ENCODE measurements at places on chromosomes 11 and 22.

GRCh38 chr22:22076361-22076760 is 93.8 kb upstream of the TOP3B start:
- DNase-seq = no peak

GRCh38 chr11:1694064-1694845 is 2.7 kb upstream of the KRTAP5-6 start:
- DNase-seq = peak; percentile 68

DNA sequence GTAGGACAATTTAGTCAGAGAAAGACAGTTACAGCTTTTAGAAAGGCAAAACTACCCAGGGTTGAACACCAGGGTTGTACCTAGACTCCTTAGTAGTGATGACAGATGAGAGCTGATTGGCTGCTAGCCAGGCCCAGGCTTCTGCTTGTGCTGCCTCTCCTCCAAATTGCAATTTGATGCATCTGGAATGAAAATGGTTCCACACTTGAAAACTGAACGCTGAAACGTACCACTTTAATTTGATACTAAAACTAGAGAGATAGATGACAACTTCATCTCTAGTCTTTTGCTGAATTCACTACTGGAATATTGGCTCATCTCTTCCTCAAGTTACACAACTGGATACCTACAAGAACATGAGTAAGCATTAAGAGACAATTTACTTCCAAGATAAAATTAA is 19.2 kb upstream of the FNBP4 start:
- no peak for DNase-seq

GRCh38 chr11:11978792-11979487 is 29.5 kb downstream of the DKK3 start:
- DNase-seq = peak; percentile 41

DNA sequence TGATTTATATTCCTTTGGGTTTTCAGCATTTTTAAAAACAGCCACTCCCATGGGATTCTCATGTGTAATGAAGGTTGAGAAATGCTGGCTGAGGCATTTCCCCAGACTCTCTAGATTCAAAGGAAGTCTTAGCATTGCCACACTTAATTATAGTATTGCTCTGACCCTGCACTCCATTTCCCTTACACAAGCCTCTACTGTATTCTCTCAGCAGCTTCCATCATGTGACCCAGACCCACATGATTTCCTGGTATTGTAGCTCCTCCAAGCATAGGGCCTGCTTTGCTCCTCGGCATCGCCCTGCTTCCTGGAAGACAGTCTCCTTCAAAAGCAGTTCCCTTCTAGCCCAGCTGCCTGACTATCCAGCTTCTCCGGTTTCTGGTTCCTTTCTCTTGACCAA is 261.5 kb downstream of the LARGE1 start:
- DNase-seq = no peak

GRCh38 chr11:113796663-113797259 is 17.2 kb downstream of the CLDN25 start:
- peak; percentile 40 for DNase-seq

DNA sequence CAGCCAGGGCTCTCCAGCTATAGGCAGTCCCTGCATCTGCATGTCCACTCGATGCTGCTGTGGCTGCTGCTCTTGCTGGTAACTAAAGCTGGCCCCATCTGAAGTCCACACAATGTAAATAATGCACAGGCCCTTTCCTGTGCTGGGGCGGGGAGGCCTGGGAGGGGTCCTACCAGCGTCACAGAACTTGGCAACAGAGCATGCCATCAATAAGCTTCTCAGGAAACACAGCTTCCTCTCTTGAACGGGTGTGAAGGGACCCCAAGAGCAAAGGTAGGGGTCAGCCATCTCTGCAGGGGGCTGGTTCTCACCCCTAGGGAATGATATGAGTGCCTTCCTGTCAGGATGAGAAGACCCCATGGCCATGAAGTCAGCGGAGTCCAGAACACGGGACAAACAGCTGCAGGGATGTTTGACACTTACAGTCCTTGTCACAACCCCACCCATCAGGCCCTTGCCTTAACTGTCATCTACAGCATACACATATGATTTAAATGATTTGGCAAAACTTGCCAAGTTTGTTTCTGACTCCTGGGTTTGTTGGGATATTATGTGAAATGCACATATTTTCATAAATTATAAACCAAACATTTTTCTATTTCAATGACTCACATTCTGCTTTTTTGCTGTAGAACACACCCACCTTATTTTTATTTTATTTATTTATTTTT is 39.1 kb upstream of the LYVE1 start:
- DNase-seq = no peak

DNA sequence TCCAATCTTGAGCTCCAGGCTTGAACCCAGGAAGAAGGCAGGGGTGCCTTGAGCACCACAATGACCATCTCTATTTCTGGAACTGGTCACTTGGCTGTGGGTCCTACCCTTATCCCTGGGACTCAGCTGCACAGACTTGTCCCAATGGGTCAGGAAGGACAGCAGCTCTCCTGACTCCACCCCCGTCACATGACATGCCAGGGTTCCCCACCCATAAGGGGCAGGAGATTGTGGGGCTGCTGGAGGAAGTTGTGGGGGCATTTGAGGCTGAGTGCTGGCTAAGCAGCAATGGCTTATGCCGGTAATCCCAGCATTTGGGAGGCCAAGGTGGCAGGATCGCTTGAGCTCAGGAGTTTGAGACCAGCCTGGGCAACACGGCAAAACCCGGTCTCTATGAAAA is 56.2 kb downstream of the NFAM1 start:
- no peak for DNase-seq

- no peak for DNase-seq
These were observed 39.7 kb upstream of the TTLL12 start for GRCh38 chr22:43226377-43227238.

DNA sequence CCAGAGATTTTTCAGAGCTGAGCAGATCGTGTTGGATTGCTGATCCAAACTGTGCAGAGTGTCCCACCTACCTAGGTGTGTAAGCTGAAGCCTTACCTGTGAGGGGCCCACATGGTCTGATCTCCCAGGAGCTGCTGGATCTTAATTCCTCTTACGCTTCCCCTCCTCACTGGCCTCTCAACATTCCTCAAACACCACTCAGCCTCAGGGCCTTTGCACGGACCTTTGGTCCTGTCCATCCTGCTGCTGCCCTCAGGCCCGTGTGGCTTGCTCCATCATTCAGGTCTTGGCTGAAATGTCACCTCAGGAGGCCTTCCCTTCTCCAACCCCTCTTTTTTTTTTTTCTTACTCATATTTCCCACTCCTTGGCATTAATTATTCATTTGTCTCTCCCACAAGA is 21.1 kb upstream of the RAB1B start:
- DNase-seq = no peak

GRCh38 chr22:22235558-22235957 is 9.0 kb upstream of the VPREB1 start:
- DNase-seq = no peak

DNA sequence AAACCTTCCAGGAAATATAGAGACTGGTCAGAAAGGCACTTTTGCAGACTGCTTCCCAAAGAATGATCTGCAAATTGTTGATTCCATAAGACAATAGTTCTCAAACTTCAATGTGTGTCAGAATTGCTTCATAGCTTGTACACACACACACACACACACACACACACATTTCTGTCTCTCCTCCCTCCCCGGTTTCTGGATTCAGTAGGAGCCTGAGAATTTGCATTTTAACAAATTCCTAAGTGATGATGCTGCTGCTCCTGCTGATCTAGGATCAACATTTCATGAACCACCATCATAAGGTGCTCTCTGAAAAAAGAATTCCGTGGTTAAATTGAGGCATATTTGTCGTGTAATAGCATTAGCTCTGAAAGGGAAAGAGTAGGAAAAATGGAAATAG is 35.3 kb upstream of the FZD4 start:
- peak; percentile 51 for DNase-seq

DNA sequence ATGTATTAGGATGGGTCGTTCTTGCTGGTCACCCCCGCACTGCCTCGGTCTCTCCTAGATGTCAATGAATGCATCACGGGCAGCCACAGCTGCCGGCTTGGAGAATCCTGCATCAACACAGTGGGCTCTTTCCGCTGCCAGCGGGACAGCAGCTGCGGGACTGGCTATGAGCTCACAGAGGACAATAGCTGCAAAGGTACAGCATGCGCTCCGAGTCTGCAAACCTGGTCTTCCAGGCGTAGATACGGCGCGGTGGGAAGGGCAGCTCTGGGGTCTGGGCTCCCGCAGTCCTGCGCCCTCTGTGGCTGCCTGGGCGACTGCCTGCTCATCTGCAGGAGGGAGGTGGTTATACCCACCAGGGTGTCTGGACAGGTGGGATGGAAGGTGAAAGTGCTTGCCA is 31.0 kb downstream of the FBLN1 start:
- DNase-seq = no peak

DNA sequence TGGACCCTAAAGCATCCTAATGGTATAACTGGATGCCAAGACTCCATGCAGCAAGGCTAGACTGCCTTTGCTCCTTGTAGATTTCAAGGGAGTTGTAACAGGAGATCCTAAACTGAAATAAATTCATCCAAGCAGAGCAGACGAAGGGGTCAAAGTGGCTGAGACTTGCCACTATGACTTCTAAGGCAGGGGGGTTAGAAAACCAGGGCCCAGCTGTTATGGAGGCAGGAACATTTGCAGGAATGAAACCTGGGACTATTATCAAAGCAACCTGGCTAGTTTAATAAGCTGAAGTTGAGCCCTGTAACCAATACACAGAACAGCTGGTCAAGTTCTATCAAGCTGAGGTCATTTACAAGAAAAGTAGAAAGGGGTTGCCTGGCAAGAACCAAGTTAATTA is 122.2 kb upstream of the TRPC6 start:
- no peak for DNase-seq

GRCh38 chr22:19896665-19897355 is 42.1 kb upstream of the GNB1L start:
- no peak for DNase-seq

GRCh38 chr11:20002312-20003216 is 157.7 kb downstream of the DBX1 start:
- DNase-seq = no peak

GRCh38 chr11:26088391-26088790 is 243.5 kb upstream of the ANO3 start:
- peak; percentile 82 for DNase-seq

- no peak for DNase-seq
These were observed 101.8 kb upstream of the SORL1-AS1 start for GRCh38 chr11:121554552-121554951.

GRCh38 chr11:117095284-117096161 is 2.7 kb downstream of the SIK3 start:
- DNase-seq = peak; percentile 56

- DNase-seq = no peak
These were observed 51.7 kb upstream of the FBXO3 start for GRCh38 chr11:33825854-33826560.

GRCh38 chr11:33819278-33820035 is 45.1 kb upstream of the FBXO3 start:
- no peak for DNase-seq

- no peak for DNase-seq
These were observed 227.3 kb upstream of the ARHGAP42 start for GRCh38 chr11:100459811-100460210.

DNA sequence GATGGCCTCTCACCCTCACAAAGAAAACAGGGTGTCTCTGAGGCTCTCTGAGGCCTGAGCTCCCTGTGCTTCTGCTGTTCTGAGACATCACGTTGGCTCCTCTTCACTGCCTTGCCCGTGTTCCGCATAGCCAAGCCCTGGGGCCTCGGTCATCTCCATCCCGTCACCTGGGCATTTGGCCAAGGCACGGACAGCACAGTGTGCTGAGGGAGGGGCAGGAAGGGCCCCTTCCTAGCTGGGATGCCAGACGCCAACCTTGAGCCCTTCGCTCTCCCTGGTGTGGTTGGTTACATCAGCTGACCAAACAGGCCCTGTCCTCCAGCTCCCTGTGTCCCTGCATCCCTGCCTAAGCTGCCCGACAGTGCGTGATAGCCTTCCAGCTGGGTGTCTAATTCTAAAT is 25.9 kb downstream of the MOV10L1 start:
- no peak for DNase-seq

GRCh38 chr11:129410395-129410960 is 34.8 kb downstream of the BARX2 start:
- peak; percentile 2 for DNase-seq

DNA sequence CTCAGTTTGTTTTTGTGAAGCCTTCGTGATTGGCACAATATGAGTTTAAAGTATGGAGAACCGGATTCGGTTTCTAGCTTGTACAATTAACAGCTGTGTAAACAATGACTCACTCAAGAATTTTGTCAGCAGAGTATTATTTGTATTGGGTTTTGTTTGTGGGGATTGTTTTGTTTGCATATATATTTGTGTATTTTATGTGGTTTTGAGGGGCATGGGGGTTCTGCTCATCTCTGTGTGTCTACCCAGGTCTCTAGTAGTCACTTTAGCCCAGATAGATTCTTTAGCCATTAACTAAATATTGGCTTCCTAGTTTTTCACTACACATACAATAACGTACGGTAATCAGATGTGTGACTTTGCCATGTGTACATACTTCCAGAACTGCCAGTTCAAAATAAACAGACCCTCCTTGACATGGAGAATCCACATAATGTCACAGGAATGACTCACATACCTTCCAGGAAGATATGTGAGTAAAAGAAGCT is 7.5 kb upstream of the MS4A7 start:
- DNase-seq = no peak

Measured in HCEC 1CT (cell line).